H1 (cell line): ENCODE measurements at places on chromosomes 1 and 21.

DNA sequence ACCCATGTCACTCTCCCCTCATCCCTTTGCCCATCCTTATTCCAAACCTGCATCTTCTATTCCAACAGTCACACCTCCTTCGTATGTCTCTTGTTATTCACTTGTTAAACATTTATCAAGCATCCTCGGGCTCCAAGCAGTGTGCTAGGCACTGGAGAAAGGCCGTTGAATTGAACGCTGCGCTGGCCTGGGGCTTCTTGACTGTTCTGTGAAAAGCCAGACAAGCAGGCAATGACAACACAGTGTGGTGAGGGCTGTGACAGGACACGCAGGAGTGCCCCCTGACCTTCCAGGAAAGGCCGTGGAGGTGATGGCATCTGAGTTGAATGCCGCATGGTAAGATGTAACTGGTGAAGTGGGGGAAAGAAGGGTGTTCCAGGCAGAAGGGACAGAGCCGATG is 19.2 kb downstream of the ETV3 start:
- no peak for DNase-seq

- no peak for DNase-seq
These were observed 14.6 kb upstream of the PTBP2 start for GRCh38 chr1:96707023-96707422.

GRCh38 chr1:81920245-81920740 is 119.6 kb downstream of the ADGRL2 start:
- DNase-seq = peak; percentile 59

DNA sequence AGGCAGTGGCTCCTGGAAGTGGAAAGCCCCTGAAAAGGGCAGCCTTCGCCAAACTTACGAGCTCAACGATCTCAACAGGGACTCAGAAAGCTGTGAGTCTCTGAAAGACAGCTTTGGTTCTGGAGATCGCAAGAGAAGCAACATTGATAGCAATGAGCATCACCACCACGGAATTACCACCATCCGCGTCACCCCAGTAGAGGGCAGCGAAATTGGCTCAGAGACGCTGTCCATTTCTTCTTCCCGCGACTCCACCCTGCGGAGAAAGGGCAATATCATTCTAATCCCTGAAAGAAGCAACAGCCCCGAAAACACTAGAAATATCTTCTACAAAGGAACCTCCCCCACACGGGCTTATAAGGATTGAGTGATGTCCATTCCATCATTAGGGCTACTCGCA is 42.4 kb downstream of the PLPPR4 start:
- no peak for DNase-seq

- no peak for DNase-seq
These were observed 9.8 kb upstream of the NLRP3 start for GRCh38 chr1:247406014-247406656.

- peak; percentile 5 for DNase-seq
These were observed at the start of gene AXDND1 for GRCh38 chr1:179365342-179366092. AXDND1 (plus strand) TSS chr1:179365971; CDS start chr1:179366510, 539 bp downstream.

GRCh38 chr21:46031484-46031883 is 49.9 kb downstream of the COL6A1 start:
- DNase-seq = no peak

DNA sequence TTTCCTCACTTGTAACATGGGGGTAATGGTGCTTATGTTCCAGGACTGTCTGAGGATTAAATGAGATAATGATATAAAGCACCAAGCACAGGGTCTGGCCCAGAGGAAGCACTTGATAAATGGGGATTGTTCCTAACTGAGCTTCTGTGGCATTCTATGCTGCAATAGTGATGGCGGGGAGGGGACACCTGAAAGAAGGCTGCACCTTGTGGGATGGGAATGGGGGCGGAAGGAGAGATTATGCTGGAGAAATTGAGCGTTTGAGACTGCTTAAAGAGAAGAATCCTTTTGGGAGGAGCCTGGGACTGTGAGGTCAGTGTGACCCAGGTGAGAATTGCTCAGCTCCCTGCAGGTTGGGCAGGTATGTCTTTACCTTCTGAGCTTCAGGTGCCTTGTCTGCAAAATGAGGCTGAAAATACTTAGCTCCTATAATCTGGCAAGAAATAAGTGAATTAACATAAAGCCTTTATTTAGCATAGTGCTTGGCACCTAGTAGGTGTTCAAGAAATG is 55.9 kb upstream of the CTPS1 start:
- no peak for DNase-seq

- DNase-seq = no peak
These were observed 31.9 kb upstream of the ECE1 start for GRCh38 chr1:21321963-21322680.

- no peak for DNase-seq
These were observed 72.4 kb downstream of the MATN1 start for GRCh38 chr1:30650968-30651320.

GRCh38 chr1:200971955-200972711 is 51.4 kb downstream of the KIF21B start:
- DNase-seq = peak; percentile 27

DNA sequence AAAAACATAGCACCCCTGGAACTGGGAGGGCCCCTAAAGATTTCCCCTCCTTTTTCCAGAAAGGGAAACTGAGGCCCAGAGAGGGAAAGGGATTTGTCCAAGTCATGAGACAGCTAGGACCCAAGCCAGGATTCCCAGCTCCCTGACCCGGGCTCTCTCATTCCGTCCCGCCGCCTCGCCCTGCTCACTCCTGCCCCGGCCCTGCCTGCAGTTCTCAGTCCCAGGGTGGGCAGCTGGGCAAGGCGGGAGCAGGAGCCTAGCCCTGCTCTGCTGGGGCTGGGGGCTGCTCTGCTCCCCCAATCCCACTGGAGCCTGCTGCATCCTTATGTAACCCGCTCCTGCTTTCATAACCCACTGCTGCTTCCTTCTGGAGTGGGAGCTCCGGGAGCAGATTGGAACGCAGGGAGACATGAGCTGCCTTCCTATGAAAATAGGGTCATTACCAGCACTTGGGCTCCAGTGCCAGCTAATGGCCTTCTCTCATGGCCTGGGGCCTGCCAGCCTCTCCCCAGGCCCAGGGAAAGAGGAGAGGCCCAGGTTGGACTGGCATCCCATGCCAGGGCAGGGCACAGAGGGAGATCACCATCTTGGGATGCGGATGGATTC is 84.5 kb downstream of the CAMK2N1 start:
- DNase-seq = no peak

DNA sequence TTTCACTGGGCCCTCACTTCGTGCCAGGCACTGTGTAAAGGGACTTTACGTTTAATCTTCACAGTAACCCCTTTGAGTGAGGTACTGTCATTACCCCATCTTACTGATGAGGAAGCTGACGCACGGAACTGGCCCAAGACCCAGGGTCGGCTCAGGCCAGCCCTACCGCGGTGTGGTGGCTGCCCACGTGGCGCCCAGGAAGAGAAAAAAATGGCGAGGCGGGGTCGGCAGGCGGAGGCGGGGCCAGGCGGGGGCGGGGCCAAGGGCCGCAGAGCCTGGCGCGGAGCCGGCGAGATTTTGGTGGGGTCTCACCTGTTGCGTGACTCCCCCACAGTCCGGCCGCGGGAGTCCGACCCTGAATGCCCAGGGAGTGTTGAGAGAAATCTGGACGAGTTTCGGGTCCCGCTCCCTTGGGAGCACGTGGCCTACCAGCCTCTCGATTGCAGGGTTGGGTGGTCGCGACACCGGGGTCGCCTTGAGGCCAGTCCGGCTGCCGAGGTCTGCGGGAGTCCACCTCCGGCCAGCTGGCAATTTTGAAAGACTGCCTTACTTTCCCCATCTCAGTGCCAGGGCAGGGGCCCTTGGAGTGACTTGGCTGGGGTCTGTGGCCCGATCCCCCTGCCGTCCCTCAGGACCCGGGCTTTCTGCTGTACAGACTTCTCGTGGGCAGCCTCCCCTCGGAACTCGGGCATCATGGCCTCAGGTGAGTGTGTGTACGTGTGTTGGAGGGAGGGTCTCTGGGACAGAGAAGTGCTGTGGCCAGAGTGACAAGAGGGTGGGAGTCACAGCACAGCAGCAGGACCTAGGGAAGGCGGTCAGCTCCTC is at the start of the genes AMPD2 and GNAT2:
TSS of gene AMPD2 (plus strand) at position 262 of the 825 bp plus-strand sequence. CDS start 1,339 bp downstream, outside the sequence.
TSS of gene GNAT2 (minus strand) at position 41 of the 825 bp plus-strand sequence. CDS start 6,746 bp downstream, outside the sequence.
- peak; percentile 87 for DNase-seq

GRCh38 chr1:34695580-34695979 is 59.3 kb upstream of the GJB5 start:
- no peak for DNase-seq

DNA sequence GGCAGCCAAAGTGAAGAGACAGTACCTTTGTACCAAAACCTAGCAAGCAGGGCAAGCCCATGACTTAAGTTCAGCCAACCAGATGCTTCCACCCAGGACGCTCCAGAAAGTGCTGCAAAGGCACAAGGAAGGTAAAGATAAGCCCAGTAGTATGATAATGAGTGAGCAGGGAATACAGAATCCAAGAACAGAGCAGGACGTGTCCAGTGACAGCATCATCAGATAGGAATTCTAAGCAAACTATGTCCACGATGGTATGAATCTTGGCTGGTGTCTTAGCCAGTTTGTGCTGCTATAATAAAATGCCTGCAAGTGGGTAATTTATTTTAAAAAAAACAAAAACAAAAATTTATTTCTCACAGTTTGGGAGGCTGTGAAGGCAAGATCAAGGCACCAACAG is 13.6 kb downstream of the GJA4 start:
- DNase-seq = no peak

DNA sequence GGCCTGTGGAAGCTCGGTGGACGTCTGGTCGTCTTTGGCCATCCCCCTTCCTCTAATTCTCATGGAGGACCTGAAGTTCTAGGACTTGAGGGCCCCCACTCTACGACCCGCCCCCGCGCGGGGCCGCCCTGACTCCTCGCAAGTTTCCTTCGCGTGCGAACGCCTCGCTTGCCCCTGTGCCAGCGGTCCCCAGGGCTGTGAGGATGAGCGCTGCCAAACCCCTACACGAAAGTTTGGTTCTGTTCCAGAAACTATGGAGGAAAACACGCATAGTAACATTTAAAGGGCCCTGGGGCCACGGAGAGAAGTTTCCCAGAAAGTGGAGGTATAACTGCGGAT is 304 bp upstream of the GNG12 start:
- DNase-seq = no peak

GRCh38 chr1:33282791-33283190 is 26.5 kb downstream of the ZNF362 start:
- no peak for DNase-seq

GRCh38 chr1:43444151-43444828 is 9.4 kb downstream of the HYI start:
- no peak for DNase-seq

DNA sequence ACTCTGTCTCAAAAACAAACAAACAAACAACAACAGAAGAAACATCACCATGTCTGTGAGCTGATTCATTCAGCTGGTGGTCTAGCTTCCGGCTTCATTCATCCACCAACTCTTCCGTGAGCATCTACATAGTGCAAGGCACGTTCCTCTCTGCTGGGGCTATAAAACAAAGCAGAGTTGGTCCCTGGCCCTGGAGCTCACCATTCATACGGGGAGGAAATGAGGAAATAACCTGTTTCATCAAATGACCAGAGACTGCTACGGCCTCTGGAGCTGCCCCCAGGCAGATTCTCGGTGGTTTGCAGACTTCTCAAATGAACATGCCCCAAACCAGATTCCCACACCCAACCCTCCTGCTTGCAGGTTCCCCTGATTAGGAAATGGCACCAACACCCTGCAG is 41.0 kb upstream of the ID3 start:
- no peak for DNase-seq

DNA sequence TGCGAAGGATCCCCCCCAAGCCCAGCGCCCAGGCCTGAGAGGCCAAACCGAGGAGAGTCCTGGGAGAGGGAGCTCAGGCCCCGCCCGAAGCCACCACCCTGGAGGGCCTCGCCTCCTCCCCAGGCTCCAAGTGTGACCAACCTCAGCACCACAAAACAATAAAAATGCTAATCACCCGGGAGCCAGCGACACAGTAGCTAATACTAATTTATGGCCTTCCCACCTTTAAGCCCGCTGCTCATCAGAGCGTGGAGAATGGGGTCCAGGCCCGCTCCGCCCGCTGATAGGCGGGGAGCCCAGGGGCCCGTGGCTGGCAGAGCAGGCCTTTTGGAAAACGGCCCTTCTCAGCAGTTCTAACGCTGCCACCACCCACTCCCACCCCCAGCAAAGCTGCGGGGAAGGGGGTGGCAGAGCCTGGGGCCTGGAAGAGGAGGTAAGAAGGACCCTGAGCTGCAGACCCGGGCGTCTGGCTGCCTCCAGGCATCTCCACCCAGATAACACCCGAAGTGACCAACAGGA is 20.4 kb upstream of the TAS1R2 start:
- no peak for DNase-seq

- peak; percentile 34 for DNase-seq
These were observed 42.5 kb upstream of the CSF3R start for GRCh38 chr1:36525166-36525565.

GRCh38 chr1:110337704-110338308 is 1.4 kb upstream of the RBM15 start:
- no peak for DNase-seq

DNA sequence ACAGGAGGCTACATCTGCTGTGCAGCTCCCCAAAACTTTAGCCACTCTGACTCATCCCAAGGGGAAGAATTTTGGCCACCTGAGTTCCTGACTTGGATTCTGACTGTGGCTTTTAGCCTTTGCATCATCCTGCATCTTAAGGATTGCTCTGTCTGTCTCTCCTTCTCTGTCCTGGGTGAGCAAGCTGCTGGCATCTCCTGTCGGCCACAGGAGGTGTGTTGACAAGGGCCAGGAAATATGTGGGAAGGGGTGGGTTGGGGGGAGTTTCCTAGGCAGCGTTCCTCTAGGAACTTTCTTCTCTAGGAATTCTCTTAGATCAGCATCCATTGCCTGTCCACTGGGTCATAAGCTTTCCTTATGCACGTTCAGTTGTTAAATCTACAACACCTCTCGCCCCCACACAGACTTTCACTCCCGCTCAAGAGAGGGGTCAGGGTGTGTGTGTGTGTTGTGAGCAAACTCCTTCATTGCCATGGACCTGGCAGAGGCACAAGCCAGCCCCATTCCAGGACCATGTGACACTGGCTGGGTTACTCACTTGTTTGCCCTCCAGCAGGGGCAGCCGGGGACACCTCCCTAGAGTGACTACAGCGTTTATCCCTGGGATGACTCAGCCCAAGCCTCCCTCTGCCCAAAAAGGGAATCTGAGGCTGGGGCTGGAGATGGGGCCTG is 145.0 kb upstream of the DUSP10 start:
- no peak for DNase-seq

DNA sequence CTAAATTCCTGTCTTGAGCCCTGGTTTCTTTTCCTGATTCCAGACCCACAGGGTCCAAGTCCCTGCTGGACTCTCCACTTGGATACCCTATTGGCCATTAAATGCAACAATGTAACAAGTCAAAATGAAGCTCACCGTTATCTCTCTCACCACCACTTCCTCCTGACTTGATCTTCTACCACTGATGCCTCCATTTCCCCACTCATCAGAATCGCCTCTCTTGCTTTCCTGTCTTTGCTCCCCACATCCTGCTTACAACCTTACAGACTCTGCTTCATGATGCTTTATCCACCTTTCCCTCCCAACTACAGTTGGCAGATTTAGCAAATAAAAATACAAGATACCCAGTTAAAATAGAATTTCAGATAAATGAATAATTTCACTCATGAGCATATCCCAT is 343.8 kb downstream of the KCNH1 start:
- no peak for DNase-seq

- DNase-seq = no peak
These were observed 563.5 kb downstream of the PTPRC start for GRCh38 chr1:199202331-199202730.
